ENCODE measurements at places on chromosomes 1 and 21.

GRCh38 chr1:202892501-202892900 lies 3.6 kb upstream of the RABIF start:
- no peak for DNase-seq

DNA sequence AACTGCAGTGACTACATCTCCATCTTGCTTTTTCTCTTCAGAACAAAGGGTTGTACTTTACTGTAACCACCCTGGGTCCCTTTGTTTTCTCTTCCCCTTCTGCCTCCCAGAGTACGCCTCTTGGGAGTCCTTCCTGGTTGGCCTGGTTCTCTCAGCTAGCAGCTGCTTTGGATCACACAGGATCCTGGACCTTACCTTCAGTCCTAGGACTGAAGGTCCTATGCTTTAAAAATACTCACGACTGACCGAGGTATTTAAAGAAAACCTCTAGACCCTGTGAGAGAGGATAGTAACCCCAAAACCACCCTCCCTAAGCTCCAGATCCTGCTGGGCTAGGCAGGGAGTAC lies 4.8 kb downstream of the TRIM45 start:
- DNase-seq, result no peak

- peak; percentile 55 for DNase-seq
These were observed 777 bp downstream of the NUDT17 start for GRCh38 chr1:145846201-145846612.

DNA sequence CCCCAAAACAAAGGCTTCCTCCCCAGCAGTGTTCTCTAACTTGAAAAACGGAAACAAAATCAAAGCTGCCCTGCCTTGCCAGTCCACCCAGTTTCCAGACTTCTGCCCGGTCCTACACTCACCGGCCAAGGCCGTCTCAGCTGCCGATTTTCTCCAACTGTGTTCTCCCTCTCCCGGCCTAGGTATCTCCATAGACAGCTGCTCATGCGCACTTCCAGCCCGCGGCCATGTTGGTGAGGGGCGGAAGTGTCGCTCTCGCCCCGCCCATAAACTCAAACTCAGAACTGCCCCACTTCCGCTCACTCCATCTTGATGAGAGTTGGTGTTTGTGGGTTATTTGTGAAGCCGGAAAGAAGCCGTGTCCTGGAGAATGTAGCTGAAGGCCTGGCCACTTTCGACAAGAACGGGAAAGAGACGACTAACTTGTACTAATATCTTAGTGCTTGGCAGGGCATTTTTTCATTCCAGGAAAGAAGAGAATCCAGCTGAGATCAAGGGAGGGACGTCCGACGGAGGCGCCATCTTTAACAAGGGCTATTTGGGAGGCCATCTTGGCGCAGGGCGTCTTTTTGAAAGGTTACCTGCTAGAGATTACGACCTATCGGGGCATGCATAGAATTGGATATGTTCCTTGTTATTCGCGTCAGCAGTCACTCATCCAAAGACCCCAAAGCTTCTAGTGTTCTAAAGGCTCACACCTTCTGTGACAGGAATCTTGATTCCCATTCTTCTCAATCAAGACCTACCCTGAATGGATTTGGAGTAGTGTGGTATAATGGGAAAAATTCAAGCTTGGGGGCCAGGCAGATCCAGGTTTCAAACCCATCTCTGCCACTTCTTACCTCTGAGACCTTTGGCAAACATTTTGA lies at the start of gene USF1:
USF1 (minus strand) TSS at position 242 of the 869 bp plus-strand sequence. CDS start 2,702 bp downstream, outside the sequence.
- DNase-seq, result peak; percentile 99

DNA sequence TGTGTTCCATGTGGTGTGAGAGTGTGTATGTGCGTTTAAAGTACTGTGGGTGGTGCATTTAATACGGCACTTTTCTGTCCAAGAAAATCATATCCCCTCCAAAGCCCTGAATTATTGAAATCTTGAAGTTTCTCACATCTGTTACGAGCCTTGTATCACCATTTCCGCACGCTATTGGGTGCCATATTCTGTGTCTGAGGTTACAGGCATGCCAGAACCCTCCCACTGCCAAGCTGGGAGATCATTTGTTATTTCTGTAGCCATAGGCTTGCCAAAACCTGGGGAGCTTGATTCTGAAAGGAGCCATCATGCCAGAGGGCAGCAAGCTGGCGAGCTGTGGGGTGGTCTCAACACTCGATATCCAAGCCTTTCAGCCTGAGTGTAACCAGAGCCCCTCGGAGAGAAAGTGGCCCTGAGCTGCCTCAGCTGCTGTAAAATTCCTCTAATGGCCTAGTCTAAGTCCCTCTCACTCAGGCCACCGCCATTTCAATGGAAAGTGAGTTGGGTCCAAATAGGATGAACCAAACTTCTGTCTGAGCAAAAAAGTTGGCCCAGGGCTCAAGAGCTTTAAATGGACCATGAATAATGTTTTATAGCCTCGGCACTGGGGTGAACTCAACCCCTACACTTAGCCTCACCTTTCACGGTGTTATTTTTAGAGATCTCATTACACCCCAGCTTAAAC lies 298.4 kb upstream of the DUSP10 start:
- no peak for DNase-seq

DNA sequence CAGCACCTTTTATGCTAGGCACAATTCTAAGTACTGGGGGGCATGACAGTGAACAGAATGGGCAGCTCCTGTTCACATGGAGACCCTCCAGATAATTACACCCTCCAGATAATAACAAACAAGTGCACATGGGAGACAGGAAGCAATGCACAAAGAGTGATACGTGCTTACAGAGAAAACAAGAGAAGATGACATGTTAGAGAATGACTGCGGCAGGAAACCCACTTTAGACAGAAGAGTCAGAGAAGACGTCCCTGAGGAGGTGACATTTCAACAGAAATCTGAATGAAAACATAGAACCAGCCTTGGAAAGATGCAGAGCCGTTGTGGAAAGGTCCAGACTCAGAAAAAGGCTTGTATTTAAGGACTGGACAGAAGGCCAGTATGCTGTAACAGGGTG lies 54.7 kb upstream of the ARTN start:
- DNase-seq, result no peak

DNA sequence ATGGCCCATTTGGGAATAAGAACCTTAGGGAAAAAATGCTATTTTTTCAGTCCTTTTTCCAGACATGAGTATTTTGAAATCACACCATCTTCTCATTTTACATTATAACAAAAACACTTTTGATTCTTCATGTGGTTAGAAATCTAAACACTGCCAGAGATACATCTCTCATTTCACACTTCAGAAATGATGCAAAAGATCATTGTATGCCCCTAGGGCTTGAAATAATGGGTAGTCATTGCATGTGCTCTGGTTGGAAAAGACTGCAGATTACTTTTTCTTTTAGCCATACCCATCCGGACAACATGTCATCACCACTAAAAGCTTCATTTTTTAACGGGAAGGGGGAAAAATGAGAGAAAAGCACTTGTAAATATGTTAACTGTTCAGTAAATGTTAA lies 1152.2 kb upstream of the ADGRL4 start:
- DNase-seq, result no peak

- DNase-seq, result no peak
These were observed 45.3 kb downstream of the KANK4 start for GRCh38 chr1:62273953-62274352.

DNA sequence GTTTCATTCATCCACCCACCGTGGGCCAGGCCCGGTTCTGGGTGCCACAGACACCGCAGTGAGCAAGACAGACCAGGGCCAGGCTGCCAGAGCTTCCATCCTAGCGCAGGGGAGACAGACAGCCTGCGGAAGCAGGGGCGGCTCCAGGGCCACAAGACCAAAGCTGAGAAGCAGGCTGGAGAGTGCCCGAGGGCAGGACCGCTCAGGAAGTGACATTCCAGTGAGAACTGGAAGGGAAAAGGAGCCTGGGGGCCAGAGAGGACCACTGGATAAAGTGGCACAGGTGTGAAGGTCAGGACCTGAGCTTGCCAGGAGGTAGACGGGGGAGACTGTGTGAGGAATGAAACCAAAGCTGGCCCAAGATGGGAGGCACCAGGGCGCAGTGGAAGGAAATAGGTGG lies 59.5 kb upstream of the EFHD2 start:
- DNase-seq, result no peak

GRCh38 chr1:109248797-109249629 lies at the start of gene CELSR2:
Gene CELSR2 (plus strand): TSS chr1:109249539. CDS start chr1:109250080, 541 bp downstream.
- DNase-seq, result peak; percentile 64

DNA sequence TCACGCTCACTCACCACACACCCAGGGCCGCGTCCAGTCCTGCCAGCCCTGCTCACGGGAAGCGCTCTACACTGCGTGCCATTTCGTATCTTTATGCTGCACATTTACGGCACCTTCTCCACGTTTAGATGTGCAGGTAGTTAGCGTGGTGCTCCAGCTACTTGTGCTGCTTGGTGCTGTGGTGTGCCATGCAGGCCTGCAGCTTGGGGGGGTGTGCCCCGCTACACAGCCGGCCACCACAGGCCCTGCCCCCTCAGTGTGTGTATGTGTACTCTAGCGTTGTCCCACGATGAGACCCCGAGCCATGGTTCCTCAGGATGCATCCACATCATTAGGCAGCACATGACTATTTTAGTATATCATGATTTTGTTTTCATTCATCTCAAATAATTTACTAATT lies 38.3 kb downstream of the SNAP47 start:
- DNase-seq, result no peak

DNA sequence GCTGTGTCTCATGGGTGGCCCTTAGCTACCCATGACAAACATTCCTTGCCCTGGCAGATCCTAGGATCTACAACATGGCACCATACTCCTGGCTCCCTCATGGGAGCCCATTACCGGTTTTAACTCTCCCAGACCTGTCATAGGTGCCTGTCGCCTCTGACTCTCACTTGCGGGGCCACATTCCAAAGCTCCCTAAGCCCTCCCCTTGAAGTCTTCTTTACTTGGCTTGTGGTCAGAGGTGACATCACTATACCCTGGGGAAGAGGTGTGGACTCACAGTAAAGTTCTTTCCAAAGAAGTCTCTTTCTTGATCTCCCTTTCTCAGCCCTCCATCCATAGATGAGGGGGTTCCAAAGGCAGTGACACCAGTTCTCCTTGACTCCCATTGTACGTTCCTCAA lies 5.4 kb upstream of the SLAMF9 start:
- no peak for DNase-seq

DNA sequence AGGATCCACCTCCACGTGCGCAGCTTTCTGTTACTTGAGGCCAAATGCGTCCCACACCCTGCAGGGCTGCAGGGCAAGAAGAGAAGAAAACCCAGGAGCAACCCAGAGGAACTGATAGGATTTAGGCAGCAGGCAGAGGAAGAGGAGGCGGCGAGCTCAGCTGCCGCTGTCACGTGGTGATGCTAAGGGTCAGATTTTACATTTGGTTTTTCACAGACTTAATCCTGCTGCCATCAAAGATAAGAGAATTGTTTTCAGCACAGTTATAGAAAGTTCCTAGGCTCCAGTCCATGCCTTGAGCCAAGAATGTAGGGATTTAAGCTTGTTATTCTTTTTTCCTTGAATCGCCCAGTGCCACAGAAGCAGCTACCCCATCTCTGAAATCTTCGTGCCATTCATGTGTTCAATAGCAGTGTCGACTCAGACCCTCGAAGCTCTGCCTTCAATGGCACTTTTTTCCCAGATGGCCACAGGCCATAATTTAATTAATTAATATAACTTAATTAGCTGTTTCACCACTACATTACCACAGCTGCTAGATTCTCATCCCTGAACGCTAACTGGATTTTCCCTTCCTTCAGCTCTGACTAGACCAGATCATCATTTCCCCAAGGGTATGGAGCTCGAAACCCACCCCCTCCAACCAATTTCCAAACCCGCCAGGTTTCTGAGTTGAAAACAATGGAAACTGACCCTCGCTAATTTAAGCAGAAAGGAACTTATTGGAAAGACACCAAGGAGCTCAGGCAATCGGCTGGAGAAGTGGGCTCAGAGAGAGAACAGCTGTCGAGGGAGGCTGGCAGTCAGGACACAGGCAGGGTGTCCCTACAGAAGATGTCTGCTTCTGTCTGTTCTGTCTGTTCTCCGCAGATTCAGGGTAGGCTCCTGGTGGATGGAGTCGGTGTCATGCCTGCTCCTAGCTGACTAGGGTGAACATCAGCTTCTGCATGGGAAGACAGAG lies 36.2 kb downstream of the LDLRAP1 start:
- DNase-seq, result no peak

- no peak for DNase-seq
These were observed 114.4 kb upstream of the DPT start for GRCh38 chr1:168843401-168843800.

- DNase-seq, result peak; percentile 78
These were observed 25.8 kb downstream of the KIF26B start for GRCh38 chr1:245180496-245181157.

DNA sequence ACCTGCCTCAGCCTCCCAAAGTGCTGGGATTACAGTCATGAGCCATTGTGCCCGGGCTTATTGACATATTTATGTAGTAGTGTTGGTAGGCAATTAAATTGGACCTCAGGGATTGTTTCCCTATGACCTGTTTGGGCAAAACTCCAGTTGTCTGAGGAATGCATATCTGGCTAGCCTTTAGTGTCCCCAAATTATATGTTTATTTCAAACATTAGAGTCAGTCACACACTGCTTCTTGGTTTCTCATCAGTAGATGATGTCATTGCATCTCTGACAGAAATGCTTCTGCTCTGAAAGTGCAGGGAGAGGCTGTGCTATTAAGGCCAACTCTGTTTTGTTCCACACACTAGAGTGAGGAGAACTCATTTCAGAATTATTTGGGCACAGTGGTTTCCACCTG lies 12.5 kb downstream of the PIP5K1A start:
- DNase-seq, result no peak

DNA sequence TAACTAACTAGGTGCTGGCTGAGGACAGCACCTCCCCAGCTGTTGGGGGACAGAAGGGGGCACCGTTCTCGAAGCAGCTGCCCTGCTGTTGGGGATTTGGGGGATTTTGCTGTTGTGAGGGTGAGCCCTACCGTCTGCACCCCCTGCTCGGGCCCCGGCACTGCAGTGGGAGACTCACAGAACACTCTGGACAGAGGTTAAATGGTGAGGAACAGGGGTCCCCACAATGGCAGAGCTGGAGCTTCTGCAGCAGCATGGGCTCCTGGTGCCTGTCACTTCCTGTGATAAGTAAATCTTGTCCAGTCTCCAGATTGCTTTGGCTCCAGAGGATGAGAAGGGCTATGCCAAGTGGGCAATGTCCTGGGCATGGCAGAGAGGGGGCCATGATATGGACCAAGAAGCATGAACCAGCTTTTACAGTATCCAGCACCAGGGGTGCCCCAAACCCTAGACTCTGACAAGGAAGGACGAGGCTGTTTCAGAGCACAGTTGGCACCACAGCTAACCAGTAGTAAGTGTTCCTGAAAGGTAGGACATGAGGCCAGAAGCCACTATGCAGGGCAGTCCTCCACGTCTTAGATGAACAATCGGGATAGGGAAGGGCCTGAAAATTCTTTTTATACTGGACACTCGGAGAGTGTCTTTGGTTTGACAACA lies 365.1 kb upstream of the VAMP3 start:
- DNase-seq, result no peak

DNA sequence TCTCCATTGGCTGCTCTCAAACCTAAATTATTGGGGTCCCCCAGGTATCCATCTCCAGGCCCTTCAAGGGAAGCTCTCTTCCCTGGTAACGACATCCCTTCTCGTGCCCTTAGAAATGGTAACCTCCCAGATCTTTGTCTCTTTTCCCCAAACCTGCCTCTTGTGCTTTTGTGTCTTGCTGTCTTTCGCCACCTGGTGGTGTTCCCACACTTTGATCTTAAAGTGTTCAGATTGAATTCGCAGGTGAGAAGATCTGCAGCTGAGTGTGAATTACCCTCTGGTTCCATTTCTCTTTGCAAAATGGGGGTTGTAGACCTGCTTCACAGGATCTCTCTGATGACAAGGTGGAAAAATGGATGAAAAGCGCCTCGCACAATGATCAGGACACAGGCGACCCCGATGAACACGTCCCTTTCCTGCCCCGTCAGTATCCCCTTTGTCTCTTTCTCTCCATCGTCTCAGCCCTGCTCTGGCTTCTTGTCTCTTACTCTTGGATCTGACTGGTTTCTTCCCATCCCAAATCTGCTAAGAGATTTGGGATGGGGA lies 53.1 kb downstream of the DOP1B start:
- peak; percentile 69 for DNase-seq

Data from KBM-7 (cell line).